ENCODE measurements at places on chromosomes 3 and 15. TPM values are rescaled to one million over a fixed set of nuclear protein-coding genes. Genes with fewer than 3 reads are reported as not detected.

Gene SLC51A
- not detected for total RNA-seq

Gene PTX3
- 0.10 TPM for total RNA-seq

Gene PLD1
- 1.4 TPM for total RNA-seq

Gene CPN2
- total RNA-seq: not detected

Gene ITIH4
- 4.3 TPM for total RNA-seq

Gene CCR9
- total RNA-seq: not detected

Gene VWA5B2
- total RNA-seq: not detected

Gene BUB1B
- 96.1 TPM for total RNA-seq

Data from activated CD4-positive, alpha-beta memory T cell treated with anti-CD3 and anti-CD28 coated beads for 36 hours (primary cell).